ENCODE measurements at places on chromosomes 2 and 18. TPM values are rescaled to one million over a fixed set of nuclear protein-coding genes. Genes with fewer than 3 reads are reported as not detected.

DNA sequence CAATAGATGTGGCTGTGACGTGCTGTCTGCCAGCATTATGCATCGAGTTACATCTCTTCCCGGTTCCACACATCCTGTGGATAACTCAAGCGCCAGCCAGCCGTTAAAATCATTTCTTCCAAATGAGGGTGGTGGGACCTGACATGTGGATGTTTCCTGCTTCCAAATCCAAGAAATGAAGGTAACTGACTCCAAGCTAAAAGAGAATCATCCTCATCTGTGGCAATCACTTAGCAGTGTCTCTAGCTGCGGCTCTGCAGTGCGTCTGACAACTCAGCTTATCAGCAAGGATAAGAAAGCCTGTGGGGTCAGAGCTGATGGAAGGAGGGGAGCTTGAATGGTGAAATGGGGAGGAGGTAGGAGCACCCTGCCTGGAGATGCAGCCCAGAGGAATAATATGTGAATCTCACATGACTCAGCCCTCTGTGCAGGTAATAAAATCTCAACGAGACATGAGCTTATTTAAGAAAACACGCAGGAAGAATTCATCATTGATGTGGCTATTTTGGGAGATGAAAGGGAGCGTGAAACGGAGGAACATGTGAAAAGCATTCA lies 382.2 kb upstream of the TRIB2 start:
- DNase-seq = no peak

Gene UGT1A5
- polyA plus RNA-seq = 0.14 TPM

DNA sequence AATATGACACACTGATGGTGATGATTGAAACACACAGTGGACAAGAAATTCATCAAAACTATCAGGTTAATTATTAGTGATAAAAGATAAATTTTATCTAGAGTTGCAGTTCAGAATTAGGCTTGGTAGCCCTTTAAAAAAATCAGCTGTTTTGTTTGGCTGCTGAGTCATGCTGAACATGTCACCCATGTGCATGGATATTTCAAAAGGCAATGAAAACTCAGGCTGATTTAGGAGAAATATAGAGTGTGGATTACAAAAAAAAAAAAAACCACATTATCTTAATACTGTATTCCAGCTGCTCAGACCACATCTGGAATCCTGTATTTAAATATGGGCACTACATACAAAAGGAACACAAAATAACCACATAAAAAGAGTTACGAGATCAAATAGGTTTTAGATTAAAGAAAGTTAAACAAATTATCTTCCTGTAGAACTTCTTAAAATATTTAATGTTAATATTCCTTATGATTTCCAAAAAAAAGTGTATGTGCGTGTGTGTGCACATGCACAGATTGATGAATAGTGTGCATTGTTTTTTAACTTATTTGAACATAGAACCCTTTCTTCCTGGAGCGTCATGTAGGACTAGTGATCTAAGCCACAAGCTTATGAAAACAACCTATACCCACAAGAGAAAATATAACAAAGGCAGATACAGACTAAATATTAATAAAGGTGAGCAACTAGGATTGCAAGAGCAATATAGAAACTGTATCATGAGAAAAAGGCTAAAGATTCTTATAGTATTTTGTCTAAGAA lies 186.2 kb downstream of the STK39 start:
- DNase-seq = no peak

GRCh38 chr2:235551965-235552364 lies 58.1 kb downstream of the AGAP1 start:
- DNase-seq = no peak

Gene HRH4
- polyA plus RNA-seq = 0.02 TPM

- no peak for DNase-seq
Observed at GRCh38 chr18:8516371-8517250, 92.6 kb upstream of the RAB12 start.

Gene ATP6V1B1
- not detected for polyA plus RNA-seq

Measured in liver (tissue), 10 donors.